Mesangial cell (primary cell): ENCODE measurements at places on chromosomes 6 and 20. TPM values are rescaled to one million over a fixed set of nuclear protein-coding genes. Genes with fewer than 3 reads are reported as not detected.

The DAAM2 gene
- 1.8 and 5.2 TPM in 2 replicates for total RNA-seq

The TENT5A gene
- 0.81 and 2.7 TPM in 2 replicates for total RNA-seq

The CCDC170 gene
- total RNA-seq, result 0.33 and 0.76 TPM in 2 replicates

The CLPSL1 gene
- not detected in 2 replicates for total RNA-seq

The LHFPL5 gene
- 0.13 TPM in 1 of 2 replicates, not detected in the other for total RNA-seq

The RUNX2 gene
- 20.2 and 27.0 TPM in 2 replicates for total RNA-seq

The TREML4 gene
- not detected in 2 replicates for total RNA-seq

The NRSN2 gene
- 106 and 114 TPM in 2 replicates for total RNA-seq

The GTSF1L gene
- not detected in 2 replicates for total RNA-seq

The QKI gene
- 85.6 and 87.7 TPM in 2 replicates for total RNA-seq

The PLEKHG1 gene
- 2.9 and 6.7 TPM in 2 replicates for total RNA-seq

The KCNS1 gene
- total RNA-seq, result 3.0 and 6.2 TPM in 2 replicates

The SEC63 gene
- total RNA-seq, result 6.2 and 10.9 TPM in 2 replicates

The CALHM5 gene
- 0.49 and 0.89 TPM in 2 replicates for total RNA-seq

The ADGRB3 gene
- 0.33 and 1.4 TPM in 2 replicates for total RNA-seq
